ENCODE measurements at places on chromosomes 2 and 18.

GRCh38 chr18:9428301-9428706 is 47.0 kb upstream of the RALBP1 start:
- DNase-seq = no peak

- DNase-seq = no peak
Observed at GRCh38 chr2:231315896-231316295, 79.6 kb upstream of the B3GNT7 start.

DNA sequence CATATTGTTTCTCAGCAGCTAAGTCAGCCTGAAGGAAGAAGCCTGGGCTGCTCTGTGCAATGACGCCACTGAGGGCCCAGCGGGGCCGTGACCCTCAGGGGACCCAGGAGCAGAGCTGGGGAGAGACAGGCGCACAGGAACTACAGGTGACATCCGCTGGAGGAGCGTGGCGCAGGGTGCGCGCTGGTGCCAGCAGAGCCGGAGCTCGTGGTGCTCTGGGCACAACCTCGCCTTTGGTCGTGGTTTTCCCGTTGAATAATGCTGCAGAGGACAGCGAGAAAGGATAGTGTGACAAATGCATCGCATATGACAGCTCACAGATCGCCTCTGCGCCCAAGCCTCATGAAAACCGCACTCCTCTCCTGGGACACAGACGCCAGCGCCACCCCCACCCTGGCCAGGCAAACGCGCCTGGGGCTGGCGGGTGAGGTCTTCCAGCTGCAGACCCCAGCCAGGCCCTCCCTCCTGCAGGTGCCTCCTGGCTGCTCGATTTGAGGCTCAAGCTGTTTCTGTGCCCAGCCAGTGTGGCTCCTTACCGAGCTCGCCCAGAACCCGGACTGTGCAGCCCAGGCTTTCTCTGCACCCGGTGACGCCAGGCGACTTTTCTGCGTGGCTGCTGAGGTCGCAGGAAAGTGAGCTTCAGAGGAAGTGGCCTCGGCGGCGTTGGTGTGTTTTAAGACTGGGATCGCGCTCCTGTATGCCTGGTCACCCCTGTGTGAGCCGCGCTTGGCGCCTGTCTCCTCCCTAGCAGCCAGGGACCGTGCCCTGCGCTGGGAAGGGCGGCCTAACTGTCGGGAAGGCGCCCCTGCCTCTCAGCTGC is 583.1 kb upstream of the HS6ST1 start:
- DNase-seq = no peak

- no peak for DNase-seq
Observed at GRCh38 chr2:33644215-33644614, 45.1 kb upstream of the FAM98A start.

DNA sequence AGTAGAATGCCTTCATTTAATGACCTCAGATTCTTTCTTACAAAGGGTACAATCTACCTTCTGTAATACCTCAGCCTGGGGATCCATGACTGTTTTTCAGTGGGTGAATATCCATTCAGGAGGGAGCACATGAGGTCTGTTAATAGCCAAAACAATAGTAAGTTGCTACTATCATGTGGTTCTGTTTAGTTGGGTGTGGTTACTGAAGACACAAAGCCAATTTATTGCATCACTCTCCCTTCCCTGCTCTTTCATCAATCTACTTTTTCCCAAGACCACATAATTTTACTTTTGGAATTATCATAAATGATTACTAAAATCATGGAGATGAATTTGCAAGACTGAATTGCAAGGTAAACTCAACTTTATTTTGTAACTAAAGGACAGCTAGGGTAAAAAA is 254.2 kb downstream of the GALNT13 start:
- no peak for DNase-seq

DNA sequence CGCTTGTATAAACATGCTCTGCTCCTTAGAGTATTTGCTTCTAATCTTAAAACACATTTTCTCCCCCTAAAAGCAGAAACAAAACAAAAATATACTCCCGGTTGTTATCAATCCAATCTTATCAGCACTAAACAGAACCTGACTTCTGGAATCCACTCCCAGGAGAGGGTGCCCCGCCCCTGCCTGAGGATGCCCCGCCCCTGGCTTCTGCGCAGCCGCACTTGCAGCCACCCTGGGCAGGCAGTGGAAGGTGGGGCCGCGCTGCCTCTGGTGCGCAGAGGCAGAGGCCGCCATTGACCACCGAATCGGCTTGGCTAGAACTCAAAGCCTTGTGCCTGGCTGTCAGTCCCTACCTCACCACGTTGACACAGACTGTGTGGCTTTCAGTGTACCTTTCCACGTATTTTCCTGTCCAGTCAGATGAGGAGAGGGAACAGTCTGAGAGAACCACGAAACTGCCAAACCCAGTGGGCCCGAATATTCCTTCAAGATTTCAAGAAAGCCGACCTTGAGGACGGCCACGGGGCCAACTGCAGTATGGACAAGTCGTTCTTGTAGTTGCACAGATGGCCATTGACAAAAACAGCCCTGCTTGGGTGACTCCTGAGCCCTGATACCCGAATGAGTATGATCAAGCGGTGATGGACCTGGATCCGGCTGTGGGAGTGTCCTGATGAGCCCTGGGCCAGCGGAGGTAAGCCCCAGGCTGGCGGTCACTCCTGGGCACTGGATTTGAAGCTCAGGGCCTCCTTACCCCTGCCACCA is 46.2 kb upstream of the ARHGAP28 start:
- DNase-seq = no peak

- no peak for DNase-seq
Observed at GRCh38 chr2:218194880-218195279, 22.1 kb upstream of the ARPC2 start.

- DNase-seq = no peak
Observed at GRCh38 chr2:109157563-109158105, 28.6 kb downstream of the SH3RF3 start.

GRCh38 chr2:181441670-181442069 is 15.5 kb upstream of the ITGA4 start:
- no peak for DNase-seq
